Fibroblast of skin of left biceps (primary cell): ENCODE measurements at places on chromosomes 7 and 10.

DNA sequence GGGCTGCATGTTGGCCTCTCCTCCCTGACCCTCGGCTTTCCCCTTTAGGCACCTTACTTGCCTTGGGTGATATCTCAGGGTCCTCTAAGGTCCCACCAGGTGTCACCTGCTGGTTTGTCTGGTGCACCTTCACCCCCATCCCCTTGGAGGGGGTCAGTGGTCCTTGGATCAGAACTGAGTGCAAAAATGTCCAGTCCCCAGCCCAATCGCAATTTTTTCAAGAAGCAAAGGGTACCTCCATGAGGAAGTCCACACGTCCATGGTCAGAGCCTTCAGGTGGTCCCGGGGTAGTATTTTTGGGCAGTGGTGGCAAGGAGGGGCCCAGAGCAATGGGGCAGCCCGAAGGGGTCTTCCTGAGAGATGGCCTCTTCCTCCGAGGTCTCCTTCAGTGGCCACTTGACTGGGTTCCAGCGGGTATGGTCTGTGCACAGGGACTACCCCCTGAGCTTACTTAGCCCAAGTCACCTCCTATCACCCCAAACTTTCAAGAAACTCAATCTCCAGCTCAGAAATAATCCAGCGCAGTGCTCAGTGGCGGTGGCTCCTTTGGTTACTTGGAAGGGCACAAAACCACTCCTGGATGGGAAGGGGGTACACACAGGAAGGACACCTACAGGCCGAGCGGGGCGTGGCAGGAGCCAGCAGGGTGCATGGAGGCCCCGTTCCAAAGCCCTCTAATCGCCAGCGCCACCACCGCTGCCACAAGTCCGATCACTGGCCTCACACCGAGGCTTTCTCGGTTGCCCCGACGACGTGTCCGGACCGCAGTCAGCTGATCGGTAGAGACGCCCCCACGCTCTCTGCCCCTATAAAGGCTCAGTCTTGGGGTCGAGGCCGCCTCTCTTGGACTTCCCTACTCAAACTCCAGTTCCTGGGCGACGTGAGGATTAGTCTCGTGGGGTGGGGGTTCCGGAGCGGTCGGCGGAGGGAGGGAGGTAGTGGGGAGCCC, 4.5 kb downstream of the SAP25 start:
- no peak for DNase-seq

DNA sequence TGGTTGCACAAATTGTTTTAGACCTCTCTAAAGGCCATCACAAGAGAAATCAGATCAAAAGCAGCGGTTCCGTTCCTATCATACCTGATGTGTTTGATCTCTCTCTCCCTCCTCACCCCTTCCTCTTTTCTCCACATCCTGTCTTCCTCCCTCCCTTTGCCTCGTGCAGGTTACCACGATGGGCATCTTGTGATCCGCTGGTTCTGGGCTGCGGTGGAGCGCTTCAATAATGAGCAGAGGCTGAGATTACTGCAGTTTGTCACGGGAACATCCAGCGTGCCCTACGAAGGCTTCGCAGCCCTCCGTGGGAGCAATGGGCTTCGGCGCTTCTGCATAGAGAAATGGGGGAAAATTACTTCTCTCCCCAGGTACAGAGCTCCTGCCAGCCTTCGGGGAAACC, 28.5 kb upstream of the STK17A start:
- no peak for DNase-seq

DNA sequence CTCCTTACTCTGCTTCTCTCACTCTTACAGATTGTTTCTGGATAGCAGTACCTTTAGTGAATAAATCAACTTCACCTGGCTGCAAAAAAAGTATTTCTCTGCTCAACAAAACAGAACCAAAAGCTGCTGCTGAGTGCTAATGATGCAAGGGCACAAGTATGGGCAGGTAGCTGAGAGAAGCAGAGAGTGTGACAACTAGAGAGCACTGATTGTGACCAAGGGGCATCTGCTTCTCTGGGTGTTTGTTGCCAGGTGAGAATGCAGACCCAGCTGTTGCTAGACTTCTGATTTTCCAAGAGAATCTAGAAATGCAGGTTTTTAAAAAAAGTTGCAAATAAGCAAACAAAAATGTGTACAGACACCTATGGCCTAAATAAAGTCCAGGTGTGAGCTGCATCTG, 25.3 kb upstream of the PPIF start:
- DNase-seq, result no peak

DNA sequence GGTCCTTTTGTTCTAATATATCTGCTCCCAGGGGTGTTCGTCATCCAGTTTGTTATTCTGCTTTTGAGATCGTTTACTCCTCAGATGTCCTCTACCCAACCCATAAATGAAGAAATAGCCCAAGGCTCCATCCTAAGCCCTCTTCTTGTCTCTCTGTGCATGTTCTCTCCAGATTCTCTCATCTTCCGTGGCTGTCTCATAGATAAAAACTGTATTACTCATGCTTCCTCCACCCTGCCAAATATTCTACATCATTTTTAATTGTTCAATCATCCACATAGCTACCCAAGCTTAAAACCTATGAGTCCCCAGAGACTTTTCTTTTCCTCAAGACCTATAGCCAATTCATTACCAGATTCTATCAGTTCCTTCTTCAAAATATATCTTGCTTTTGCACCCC, 44.9 kb downstream of the CAV1 start:
- DNase-seq, result peak; percentile 90

DNA sequence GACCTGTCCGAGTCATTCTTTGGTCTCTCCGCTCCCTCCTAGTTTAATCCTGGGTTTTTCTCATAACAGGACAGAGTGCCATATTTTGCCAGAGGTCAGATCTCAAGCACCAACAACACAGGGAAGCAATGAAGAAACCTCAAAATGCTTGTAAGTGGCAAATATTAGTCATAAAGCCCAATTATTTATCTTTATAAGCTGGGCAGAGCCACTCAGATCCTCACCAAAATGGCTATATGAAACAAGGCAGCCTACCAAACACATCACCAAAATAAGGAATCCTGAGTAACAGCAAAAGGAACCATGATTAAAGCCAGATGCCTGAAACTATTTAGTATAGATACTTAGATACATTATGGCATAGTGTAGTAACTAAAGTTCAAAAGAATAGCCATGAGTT, 4.7 kb downstream of the ECD start:
- DNase-seq, result no peak

DNA sequence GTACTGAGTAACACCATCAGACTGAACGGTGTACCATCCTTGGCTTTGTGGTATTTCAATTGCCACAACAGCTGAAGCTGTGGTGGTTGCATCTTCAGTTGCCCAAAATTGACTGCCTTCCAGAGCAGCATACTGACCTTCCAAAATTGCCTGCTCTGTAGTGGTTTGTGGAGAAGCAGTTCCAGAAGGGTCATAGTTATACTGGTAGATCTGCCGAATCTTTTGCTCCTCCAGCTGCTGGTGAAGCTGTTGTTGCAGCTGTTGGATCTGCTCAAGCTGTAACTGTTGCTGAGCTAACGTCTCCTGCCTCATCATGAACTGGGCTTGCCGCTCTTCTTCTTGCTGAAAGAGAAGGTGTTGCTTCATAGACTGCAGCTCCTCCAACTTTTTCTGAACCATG, 212.2 kb downstream of the PCLO start:
- no peak for DNase-seq

GRCh38 chr7:33072471-33072870, 9.9 kb upstream of the NT5C3A start:
- no peak for DNase-seq

DNA sequence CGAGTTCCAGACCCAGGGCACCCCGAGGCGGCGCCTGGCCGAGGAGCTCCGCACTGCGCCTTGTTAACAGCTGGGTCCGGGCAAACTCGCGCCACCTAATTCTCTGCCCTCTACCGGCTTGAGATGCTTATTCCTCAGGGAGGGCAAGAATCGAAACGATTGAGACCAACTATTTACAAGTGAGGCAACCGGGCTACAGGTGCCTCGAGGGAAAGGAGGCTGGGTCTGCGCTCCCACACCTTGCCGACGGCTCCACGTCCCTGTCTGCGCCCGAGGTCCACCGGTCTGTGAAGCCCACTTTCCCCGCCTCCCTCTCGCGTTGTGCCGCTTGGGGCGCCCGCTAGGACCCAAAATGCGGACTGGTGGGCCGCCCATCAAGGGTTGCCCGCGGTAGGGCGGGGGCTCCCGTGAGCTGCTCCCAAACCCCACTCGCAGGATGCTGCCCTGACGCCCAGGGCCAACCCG, 527 bp downstream of the AKR1B1 start:
- no peak for DNase-seq

GRCh38 chr10:48557511-48558123, 47.3 kb downstream of the ARHGAP22 start:
- DNase-seq, result no peak

DNA sequence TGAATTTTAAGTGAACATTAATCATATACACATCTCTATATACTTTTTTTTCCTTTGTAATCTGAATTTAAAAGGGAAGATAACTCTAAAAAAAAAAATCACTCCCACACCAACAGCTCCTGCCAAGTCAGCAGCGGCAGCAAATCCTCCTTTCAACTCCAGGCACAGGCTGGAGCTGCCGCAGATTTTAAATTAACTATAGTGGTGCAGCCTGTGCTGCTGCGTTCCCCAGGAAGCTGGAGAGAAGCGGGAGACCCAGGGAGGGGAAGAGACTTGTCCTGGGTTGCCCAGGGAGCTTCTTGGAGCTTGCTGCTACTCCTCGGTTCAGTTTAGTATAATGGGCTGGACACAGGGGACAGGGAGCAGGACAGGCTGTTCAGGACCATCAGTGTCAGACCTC, 32.6 kb upstream of the HSPB1 start:
- no peak for DNase-seq

DNA sequence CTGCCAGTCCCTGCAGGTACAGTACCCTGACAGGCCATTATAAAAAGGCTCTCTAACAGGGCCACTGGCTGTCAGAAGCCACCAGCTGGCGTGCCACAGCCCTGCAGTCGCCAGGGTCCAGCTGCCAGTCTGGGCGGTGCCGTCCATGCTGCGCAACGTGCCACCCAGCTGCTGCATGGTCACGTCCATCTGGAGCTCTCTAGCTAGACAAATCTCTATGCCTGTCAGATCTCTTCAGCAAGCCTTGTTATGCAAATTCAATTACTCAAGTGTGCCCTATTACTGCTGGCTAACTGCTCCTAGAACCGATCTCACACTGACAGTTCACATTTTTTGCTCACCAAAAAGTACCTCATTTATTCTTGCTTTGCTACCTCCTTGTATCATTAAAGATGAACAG, 75.9 kb downstream of the HIBADH start:
- no peak for DNase-seq

GRCh38 chr10:74419958-74420375, 268.9 kb downstream of the ADK start:
- DNase-seq, result no peak

- DNase-seq, result no peak
These were observed 73.0 kb upstream of the LEP start for GRCh38 chr7:128167791-128168666.

GRCh38 chr10:71854031-71854430, 3.0 kb upstream of the PSAP start:
- DNase-seq, result no peak

DNA sequence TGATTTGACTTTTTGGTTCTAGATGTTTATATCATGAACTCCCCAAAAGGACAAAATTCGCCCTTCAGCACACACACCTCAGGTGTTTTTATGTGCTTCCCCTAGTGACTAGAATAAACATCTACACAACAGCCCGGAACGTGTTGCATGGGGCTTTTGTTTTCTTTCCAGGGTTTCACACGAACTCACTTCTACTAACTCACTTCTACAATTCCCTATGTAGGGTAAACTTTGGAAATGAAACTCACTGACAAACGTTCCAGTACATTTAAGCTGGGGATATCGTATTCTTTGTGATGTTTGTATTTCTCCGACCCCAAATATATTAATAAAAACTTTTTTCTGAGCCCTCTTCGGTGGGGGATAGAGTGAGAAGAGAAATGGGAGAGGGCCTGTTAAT, 1.4 kb downstream of the TRA2A start:
- no peak for DNase-seq

DNA sequence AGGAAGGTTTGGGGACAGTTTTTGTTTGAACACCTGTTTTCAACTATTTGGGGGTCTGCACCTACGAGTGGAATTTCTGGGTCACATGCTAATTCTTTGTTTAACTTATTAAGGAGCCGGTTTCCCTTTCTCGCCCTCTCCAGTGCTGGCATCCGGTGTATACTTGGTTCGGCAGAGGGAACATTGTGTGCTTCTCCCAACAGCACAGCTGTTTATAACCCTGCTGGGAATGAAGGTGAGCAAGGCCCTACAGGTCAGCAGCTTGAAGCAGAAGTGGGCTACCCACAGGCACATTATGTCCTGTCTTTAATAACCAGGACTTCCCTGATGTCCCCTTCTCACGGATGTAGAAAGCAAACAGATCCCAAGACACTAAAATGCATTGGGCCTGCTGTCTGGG, 87.5 kb upstream of the PDCD4 start:
- DNase-seq, result no peak

DNA sequence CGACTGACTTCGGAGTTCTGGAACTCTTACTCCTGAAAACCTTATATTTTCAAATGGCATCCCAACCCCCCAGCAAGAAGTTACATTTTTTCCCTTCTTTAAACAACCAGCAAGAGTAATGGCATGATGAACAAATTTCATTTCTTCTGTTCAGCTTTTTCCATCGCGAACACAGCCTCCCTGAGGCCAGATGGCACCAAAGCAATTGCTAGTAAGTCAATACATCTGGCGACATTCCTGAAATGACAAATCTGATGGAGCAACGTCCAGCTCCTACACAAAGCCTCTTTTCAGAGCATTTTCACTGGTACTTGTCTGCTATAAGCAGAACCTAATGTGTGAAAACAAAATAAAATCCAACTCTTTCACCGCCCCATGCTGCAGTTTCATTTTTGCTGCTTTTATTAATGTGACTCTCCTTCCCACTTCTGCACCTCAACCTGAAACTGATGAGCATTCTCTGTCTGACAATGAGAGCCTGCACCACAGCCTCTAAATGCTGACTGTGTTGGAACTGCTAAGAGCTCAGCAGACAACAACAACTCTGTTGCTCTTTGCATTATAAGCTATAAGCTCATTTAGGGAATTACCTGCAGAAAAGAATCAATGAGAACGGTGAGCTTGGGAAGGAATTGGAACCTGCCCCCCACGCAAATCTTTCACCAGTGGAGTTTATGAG, 229.8 kb downstream of the FGFR2 start:
- no peak for DNase-seq

- no peak for DNase-seq
These were observed 8.9 kb downstream of the FOXI2 start for GRCh38 chr10:127745861-127746260.

GRCh38 chr10:63140077-63140476, 6.9 kb downstream of the NRBF2 start:
- DNase-seq, result no peak

- DNase-seq, result no peak
These were observed 8.8 kb downstream of the DLX5 start for GRCh38 chr7:97015756-97016380.

GRCh38 chr7:11133436-11133959, 159.8 kb downstream of the PHF14 start:
- DNase-seq, result no peak

DNA sequence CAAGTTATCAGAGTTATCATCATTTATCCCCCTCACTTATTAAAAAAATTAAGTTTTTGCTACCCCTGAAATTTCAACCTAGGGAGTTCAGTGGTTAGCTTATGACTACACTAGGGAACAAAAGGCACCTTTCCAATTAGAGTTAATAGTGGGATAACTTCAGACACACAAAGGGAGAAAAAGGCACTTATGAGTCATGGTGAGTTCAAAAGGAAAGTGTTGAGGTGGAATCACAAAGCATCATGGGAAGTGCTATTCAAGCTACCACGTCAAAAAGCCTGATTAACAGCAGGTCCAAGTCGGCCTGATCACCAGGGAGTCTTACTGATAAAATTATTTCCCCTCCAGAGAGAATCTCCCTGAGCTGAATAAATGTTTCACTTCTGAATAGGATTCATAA, 165.7 kb downstream of the C7orf25 start:
- no peak for DNase-seq
